ENCODE measurements at places on chromosomes 16 and 17.

DNA sequence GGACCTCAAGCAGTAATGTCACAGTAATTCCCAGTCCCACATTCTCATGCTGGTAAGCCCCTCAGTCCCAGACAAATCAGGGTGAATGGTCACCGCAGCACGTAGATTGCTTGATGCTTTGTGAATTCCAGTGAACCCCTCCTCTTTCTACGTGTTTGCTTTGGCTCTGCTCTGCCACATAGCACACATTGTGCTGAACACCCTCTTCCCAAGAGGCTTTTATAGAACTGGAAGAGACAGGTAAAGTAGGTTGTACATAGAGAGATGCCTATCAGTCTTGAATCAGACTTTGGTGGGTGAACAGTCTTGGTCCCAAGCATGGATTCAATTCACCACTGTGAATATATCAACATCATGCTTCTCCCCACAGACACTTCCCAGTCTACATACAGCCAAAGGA, 579 bp upstream of the KRTAP9-6 start:
- no peak for DNase-seq

GRCh38 chr17:63035695-63036094, 69.7 kb downstream of the TANC2 start:
- no peak for DNase-seq

DNA sequence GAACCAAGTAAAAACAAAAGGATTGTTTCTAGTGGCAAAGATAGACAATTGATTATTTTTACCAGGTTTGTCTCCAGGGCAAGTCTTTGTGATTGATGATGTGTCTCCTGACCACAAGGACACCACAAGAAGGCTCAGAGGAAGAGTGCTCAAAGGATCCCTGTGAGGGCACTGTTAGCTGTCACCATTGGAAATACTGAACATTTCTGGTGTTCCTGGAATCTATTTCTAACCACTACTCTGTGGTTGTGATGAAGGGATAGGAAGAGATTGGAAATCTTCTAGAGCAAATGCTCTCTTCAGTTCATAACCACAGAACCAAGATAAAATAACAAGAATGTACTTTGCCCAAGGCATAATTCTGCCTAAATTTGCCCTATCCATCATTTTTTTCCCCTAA, 15.3 kb downstream of the RNF43 start:
- DNase-seq = peak; percentile 5

DNA sequence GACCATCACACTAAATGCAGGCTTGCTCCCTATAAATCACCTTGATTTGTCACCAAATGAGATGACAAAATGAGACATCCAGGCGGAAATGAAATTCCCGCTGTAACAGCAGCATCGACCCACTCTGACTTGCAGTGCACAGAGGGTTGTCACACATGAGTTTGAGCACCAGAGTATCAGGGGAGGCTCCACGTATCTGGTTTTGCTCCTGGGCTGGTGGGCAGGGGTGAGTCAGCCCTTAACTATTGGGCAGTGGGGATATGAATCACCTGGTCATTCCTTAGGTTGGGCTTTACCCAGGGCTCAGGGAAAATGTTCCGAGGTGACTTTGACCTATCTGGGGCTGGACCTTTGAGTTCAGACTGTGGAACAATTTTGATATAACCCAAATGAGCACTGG, 245.2 kb upstream of the CCL2 start:
- no peak for DNase-seq

DNA sequence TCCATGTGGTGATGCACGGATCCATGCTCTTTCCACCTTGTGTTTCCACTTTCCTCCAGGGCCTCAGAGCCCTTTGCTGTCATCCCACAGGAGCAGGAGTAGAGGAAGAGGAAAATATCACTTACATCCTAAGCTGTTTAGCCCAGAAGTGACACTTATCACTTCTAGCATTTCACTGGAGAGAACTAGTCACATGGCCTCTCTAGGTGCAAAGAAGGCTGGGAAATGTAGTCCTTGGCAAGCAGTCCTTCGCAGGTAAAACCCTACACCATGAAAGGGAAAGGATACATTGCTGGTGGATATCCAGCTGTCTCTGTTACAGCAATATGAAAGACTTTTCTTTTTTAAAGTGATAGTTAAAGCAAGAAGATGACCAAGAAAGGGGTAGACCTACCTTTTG, 185.9 kb downstream of the RGS9 start:
- no peak for DNase-seq

- no peak for DNase-seq
These were observed 34.4 kb downstream of the ZCCHC14 start for GRCh38 chr16:87458424-87458915.

- no peak for DNase-seq
These were observed 15.2 kb downstream of the ANKRD11 start for GRCh38 chr16:89475144-89475543.

- DNase-seq = no peak
These were observed 223.4 kb upstream of the TNRC6C start for GRCh38 chr17:77735081-77735565.

DNA sequence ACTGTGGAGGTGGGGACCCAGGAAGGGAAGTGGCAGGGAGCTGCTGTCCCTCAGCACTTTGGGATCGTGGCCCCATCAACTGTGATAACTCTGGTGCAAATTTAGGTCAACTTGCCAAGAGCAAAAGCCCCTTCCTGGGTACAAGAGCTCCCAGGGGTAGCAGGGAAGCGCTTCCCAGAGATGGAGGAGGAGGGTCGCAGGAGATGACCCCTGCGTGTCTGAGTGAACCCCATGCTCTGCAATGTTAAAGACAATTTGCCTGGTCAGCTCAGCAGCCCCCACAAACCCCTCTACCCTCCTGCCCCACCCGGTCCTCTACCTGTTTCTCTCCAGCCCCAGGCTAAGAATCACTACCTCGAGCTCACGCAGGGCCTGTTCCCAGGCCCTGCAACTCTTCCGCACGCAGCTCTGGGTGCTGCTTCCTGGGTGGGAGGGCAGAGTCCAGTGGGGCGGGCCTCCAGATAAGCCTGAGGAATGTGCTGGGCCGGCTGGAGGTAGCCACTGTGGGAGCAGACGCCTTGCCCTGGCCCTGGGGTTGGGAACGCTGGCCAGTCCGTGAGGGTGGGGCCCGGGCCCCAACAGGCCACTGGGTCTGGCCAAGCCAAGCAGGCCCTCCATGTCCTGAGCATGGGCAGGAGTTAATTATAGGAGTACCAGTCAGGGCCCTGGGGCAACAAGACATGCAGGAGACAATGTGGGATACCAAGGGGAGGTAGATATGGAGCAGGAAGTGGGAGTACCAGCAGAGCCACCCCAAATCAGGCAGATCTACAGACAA, 6.1 kb downstream of the DOK4 start:
- no peak for DNase-seq

DNA sequence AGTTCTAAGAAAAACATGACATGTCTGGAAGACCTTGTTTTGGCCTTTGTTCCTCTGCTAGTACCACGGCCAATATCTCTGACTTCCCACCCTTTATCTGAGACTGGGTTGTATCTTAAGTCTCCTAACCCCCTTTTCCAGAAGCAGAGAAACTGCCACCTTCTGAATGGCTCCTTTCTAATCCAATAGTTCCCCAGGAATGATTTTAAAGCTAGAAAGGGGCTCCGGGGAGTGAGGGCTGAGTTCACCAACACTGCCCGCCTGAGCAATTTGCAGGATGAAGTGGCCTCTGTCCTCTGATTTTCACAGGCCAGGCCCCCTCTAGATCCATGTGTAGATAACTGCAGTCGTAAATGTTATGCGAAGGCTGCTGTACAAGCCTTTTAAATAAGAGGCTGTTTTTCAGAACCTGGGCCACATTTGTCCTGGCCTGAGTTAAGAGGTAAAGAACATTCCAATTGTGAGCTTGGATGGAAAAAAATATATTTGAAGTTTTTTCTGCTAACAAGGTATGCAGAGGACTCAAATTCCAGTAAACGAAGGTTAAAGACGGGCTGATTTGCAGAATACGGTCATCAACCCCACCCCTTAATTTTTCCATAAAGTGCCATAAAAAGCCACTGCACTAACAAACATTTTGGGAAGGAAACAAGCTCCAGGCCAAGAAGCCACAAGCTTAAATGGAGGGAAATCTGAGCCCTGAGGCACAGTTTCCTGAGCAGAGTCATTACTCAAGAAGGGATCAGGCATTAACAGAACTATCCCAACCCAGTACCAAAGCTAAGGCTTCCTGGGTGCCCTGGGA, 117.0 kb upstream of the MAF start:
- DNase-seq = no peak

DNA sequence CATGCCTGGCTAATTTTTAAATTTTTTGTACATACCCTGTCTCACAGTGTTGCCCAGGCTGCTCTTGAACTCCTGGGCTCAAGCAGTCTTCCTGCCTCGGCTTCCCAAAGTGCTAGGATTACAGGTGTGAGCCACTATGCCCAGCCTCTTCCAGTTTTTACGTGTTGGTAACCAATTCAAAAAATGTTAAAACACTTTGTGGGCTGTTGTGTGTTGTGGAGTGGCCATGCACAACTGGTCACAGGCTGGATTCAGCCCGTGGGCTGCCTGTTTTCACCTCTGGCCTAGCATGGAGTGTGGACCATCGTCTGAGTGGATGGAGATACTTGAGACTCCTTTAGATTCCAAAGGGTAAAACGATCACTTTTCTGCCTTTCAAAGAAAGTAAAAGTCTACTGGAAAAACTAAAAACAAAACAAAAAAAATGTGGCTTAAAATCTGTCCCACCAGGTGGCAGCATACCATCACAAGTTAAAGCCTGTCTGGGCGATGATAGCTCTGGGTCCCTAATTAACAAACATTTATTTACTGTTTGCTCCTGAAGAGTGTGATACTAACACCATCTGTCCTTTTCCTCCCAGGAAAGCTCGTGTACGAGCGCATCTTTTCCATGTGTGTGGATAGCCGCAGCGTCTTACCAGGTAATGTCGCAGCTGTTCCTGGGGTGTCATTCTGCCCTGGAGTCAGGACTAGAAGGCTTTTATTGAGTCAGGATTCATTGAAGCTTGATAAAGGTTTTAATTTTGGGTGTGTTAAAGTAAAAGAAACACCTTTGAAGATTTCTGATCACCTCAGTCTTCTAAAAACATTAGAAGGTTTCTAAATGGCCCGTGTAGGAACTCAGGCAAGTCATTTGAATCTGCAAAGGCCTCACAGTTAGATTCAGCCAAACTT, 45.8 kb downstream of the VPS35L start:
- DNase-seq = peak; percentile 42
